ENCODE measurements at places on chromosomes 7 and 10.

DNA sequence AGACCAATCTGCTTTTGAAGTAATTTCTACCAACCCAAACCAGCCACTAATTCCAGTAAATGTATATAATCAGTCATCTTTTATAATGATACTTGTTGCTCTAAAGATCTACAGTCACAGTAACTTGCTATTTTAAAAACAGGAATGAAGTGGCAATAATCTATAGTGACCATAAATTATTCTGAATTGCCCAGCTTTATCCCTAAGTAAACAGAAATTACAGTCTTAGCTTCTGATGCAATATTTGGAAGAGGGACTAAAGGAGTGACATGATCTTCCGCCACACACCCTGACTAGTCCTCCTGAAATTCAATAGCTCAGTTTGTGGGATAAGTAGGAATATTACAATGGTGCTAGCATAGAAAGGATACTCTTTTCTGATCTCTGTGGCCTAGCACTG, 96.1 kb downstream of the ATE1 start:
- no peak for DNase-seq

DNA sequence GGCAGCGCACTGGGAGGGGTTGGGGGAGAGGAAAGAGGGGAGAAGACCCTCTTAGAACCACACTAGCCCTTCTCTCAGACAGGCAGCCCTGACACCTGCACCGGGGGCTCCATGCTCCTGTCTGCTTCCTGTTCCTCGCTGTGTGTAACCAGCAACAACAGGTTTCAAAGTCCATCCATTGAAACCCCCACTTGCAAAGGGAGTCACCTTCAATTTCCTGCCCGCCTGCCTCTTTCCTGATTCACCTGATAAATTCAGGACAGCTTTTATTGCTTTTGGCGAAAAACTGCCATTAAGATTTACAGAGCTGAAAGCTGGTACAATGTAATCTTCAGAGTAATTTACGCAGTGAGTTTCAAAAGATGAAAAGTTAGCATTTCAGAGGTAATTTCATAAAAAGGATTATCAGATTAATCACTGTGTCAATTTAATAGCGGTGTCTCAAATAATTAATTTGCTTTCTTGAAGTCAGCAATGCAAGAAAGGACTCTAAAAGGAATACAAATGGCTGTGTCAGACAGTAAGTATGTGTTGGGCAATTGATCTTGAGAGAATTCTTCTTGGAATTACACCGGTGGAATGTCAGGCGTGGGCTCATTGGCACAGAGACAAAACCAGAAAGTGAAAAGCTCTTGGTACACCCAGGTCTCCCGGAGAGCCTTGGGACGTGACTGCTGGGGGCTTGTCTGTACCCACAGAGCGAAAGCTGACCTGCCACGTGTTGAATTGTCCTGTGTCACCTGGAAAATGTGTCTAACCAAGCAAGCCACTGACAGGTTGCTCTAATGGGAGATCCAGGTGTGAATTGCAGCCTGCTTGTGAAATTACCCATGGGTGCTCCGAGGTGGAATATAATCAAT, 60.7 kb downstream of the TMEM209 start:
- peak; percentile 85 for DNase-seq

GRCh38 chr7:87156709-87157108, 4.5 kb downstream of the DMTF1 start:
- DNase-seq = no peak

- DNase-seq = no peak
Measured at GRCh38 chr7:128076796-128077271, 45.6 kb upstream of the LRRC4 start.

DNA sequence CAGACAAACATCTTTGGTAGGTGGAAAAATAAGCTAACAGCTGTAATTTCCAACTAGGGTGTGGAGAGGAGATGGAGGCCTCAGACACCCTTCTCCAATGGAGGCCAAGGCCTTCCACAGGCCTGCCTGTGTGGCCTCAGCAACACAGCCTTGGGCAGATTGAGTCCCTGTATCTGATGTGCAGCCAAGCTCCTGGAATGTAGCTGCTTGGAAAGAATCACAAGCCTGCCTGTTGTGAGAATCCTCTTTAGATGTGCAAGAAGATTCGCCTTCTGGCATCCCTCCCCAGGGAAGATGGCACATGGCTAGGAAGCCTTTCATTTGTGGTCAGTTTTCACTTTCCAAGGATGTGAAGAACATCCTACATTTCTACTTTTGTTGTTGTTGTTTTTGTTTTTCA, 684.0 kb downstream of the GRID1 start:
- no peak for DNase-seq

All from fibroblast of skin of left biceps (primary cell).